ENCODE measurements at places on chromosomes 11 and 22.

DNA sequence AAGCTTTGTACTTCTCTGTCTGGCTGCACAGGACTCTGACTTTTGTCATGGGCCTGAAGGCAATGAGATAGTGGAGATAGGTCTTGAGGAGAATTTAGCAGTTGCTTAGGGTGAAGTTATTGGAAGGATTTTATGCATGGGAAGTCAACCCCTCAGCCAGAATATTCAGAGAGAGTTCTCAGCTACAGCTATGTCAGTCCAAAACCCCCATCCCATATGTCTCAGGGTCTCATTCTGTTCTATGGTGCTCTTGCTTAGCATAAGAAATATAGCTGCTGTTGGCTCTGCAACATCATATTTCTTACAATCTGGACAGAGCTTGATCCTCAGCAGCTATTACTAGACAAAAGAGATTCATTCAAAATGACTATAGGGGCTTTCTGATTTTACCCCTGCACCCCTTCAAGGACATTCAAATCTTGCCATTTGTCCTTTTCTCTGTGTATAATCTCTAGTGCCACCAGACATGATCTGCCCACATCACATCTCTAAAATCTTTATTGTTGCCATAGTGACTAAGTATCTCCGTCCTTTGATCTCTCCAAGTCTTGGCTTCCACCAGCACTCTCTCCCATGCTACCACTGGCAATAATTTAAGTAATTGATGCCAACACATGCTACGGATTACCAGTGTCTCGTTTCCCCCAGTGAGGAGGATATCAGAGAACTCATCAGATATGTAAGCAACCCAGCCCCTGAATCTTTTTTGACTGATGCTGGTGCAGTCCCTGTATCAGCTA lies 327.1 kb upstream of the ISX start:
- no peak for DNase-seq

DNA sequence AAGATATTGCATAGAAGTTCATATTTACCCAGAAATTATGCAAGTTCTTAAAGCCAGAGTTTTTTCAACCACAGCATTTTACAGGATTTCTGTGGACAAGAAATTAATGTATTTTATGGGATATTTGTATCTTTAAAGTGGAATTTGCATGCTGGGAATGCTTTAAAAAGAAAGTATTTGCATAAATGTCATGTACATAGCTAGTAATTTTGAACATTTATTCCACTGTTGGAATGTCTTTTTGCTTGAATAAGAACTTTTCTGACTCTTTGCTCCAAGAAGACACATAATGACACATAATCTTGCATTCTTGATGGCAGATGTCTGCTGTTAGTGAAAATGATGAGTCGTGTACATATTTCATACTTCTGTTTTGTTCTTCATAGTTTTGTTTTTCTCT lies 66.6 kb downstream of the ATXN10 start:
- DNase-seq, result no peak

GRCh38 chr11:393219-394033 lies 583 bp upstream of the PKP3 start:
- DNase-seq, result no peak

GRCh38 chr11:1382429-1382828 lies 7.3 kb upstream of the BRSK2 start:
- no peak for DNase-seq

GRCh38 chr11:64826578-64827450 lies 16.5 kb upstream of the MEN1 start:
- DNase-seq, result no peak

- no peak for DNase-seq
Measured at GRCh38 chr11:396948-397548, 3.0 kb downstream of the PKP3 start.

GRCh38 chr11:61026121-61027031 lies 54.9 kb downstream of the CD6 start:
- no peak for DNase-seq

DNA sequence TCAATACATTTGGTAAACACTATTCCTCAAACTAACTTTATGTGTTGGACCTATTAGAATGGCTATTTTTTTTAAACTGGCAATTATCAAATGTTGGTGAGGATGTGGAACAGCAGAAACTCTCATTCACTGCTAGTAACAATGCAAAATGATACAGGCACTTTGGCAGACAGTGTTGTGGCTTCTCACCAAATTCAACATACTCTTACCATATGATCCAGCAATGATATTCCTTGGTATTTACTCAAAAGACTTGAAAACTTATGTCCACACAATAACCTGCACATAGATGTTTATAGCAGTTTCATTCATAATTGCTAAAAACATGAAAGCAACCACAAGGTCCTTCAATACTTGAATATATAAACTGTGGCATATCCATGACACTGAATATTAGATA lies 112.5 kb upstream of the TP53AIP1 start:
- DNase-seq, result no peak

DNA sequence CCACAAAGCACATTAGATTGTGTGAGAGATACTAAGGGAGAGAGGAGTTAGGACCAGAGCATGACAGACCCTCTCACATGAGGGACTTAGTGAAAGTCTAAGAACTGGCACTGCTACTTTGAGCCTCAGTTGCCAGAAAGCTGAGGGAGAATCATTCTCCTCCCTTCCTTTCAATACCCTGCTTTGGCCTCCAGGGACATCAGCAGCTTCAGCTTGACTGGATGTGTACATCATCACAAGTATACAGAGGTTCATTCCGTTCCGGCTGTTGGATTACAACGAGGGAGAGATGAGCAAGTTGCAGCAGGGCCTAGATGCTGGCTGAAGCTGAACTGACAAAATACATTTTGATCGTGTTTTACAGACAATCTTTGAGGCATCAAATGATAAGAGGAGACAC lies 15.7 kb upstream of the ANO5 start:
- no peak for DNase-seq

DNA sequence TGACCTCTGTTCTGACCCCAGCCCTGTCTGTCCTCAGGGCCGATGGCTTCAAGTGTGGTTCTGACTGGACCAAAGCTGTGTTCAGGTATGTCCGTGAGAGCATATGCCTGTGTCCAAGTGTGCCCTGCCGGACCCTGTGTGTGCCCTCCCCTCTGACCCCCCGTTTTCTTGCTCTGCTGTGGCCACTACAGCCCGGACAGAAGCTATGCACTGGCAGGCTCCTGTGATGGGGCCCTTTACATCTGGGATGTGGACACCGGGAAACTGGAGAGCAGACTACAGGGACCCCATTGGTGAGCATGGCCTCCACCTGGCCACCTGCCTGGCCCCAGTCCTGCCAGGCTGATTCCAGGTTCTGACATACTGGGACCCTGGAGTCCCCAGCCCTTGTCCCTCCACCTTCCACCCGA lies 14.5 kb downstream of the ATG16L2 start:
- DNase-seq, result no peak

DNA sequence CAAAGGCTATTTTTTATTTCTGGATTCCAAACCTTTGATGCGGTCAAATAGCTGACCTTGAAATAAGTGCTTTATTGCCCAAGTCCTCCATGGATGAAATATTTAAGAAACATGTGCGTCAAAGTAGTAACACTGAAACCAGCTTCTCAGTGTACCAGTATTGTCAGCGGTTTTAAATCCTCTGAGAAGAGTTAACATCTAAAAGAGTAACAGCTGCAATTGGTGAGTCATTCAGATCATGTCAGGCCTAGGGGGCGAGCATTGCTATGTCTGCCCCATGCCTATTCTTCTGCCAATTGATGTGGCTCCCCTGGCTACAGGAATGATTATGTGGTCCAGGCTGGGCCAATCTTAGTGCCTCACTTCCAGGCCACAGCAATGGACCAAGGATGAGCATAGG lies 263.3 kb upstream of the SORL1-AS1 start:
- DNase-seq, result no peak

- DNase-seq, result no peak
Measured at GRCh38 chr11:60862171-60862570, 5.2 kb upstream of the ZP1 start.

- DNase-seq, result no peak
Measured at GRCh38 chr11:128871168-128871610, 4.1 kb upstream of the KCNJ1 start.

DNA sequence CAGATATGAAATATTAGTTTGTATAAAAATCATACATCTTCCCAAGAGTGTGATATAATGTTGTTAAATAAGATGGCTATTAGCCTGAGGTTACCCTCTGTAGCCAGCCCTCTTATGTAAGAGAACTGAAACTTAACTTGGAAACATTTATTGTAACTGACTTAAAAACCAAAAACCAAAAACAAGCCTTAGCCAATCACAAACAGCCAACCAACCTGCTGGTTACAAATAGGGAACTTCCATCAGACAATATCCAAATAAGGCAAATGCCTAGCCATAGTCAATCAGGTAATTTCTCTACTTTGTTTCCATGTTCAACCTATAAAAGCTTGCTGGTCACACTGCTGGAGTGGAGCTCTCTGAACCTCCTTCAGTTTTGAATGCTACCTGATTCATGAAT lies 14.1 kb downstream of the KBTBD3 start:
- no peak for DNase-seq

- DNase-seq, result no peak
Measured at GRCh38 chr22:50611341-50612060, 10.9 kb downstream of the MAPK8IP2 start.
